ENCODE measurements at places on chromosomes 6 and 20.

DNA sequence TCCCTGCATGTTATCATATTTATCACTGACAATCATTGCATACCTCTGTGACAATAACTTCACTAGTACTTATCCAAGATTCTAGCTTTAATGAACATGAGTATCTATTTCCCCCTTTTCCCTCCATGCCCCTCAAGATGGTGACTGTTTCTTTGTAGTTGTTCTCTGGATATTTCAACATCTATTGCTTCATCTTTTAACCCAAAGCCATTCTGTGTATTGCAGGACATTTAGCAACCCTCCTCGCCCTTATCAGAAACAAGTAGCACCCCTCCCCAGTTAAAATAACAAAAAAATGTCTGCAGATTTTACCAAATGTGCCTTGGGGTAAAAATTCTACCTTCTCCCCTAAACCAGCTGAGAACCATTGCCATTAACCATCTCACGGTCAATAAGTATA lies 979.8 kb upstream of the MANEA start:
- no peak for DNase-seq

GRCh38 chr6:16635291-16635809 lies 125.9 kb downstream of the ATXN1 start:
- DNase-seq: no peak

- DNase-seq: no peak
Measured at GRCh38 chr6:37042150-37042549, 36.7 kb downstream of the FGD2 start.

DNA sequence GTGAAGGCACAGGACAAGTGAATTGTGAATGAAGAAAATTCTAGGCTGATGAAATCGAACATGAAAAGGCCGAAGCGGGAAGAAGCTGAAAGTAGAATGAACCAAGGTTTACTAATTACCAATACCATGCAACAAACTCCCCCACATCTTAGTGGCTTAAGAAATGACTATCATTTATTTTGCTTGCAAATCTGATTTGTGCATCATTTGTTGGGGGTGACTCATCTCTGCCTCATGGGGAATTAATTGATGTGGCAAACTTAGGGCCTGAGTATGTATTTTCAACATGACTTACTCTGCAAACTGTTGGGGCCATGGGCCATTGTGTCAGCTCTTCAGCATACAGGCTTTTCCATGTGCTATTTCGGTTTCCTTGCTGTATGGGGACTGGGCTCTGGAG lies 26.8 kb downstream of the PPP1R14C start:
- no peak for DNase-seq

- no peak for DNase-seq
Measured at GRCh38 chr6:135658916-135659315, 161.4 kb upstream of the AHI1 start.

GRCh38 chr20:50101281-50101680 lies 11.7 kb downstream of the UBE2V1 start:
- DNase-seq: no peak

Measured in WTC11 (cell line).